ENCODE measurements at places on chromosomes 5 and 9. TPM values are rescaled to one million over a fixed set of nuclear protein-coding genes. Genes with fewer than 3 reads are reported as not detected.

Gene OLFML2A
- polyA plus RNA-seq = 152 TPM

Gene CDKN2B
- 5.6 TPM for polyA plus RNA-seq

DNA sequence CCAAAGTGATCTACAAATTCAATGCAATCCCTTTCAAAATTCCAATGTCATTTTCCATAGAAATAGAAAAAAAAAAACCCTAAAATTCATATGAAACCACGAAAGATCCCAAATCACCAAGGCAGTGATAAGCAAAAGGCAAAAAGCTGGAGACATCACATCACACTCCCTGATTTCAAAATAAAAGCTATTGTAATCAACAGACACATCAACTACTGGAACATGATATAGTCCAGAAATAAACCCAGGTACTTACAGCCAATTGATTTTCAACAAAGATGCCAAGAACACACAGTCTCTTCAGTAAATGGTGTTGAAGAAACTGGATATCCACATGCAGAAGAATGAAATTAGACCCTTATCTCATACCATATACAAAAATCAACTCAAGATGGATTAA lies 224.0 kb downstream of the WDR70 start:
- DNase-seq = no peak

DNA sequence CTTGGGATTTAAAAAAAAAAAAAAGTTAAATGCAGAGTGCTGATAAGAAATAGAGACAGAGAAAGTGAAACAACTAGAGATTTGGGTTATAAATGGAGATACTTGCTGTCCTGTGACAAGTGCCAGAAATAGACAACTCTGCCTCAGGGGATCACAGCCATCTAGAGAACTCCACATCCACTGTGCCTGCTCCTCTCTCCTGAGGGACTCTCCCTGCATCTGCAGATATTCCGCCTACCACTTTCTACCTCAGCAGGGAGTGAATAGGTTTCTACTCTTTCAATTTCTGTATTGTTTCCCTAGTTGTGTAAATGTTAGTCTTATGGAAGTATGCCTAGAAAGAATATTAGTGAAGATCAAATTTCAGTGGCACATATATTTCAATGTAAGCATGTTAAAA lies 307.2 kb downstream of the HTR1A start:
- DNase-seq = no peak

Gene DOK3
- 5.0 TPM for polyA plus RNA-seq

DNA sequence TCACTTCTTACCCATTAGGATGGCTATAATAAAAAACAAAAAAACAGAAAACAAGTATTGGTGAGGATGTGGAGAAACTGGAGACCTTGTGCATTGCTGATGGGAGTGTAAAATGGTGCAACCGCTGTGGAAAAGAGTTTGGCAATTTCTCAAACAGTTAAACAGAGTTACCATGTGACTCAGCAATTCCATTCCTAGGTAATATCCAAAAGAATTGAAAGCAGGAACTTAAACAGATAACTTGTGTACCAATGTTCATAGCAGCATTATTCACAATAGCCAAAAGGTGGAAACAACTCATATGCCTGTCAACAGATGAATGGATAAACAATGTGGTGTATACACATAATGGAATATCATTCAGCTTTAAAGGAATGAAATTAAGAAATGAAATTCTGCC lies 28.9 kb downstream of the DCP2 start:
- no peak for DNase-seq

DNA sequence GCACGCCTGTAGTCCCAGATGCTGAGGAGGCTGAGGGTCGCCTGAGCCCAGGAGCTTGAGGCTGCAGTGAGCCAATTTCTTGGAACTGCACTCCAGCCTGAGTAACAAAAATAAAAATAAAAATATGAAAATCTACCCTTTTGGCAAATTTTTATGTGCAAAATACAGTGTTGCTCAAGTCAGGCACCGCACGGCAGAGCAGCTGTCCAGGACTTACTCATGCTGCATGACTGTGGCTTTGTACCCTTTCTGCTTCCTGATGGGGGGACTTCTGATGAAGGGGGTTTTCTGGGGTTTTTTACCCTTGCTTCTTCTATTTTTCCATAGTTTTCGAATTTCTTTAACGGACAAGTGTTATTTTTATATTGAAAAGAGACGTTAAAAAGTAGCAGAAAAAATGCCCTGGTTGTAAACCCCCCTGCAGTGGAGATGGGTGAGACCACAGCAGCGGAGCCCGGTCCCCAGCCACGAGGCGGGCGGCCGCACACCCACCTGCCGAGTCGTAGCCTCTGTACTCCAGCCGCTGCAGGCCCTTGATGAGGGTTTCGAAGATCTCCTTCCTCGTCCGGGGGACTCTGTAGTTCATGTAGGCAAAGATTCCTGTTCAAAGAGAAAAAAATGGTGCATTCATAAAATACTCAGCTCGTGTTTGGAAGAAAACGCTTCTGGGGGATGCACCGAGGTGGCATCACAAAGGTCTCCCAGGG lies 15.0 kb downstream of the GFPT2 start:
- no peak for DNase-seq

GRCh38 chr5:53164478-53165165 lies 55.1 kb upstream of the MOCS2 start:
- DNase-seq = no peak

- no peak for DNase-seq
These were observed 141.6 kb upstream of the ZNF608 start for GRCh38 chr5:124888050-124888506.

DNA sequence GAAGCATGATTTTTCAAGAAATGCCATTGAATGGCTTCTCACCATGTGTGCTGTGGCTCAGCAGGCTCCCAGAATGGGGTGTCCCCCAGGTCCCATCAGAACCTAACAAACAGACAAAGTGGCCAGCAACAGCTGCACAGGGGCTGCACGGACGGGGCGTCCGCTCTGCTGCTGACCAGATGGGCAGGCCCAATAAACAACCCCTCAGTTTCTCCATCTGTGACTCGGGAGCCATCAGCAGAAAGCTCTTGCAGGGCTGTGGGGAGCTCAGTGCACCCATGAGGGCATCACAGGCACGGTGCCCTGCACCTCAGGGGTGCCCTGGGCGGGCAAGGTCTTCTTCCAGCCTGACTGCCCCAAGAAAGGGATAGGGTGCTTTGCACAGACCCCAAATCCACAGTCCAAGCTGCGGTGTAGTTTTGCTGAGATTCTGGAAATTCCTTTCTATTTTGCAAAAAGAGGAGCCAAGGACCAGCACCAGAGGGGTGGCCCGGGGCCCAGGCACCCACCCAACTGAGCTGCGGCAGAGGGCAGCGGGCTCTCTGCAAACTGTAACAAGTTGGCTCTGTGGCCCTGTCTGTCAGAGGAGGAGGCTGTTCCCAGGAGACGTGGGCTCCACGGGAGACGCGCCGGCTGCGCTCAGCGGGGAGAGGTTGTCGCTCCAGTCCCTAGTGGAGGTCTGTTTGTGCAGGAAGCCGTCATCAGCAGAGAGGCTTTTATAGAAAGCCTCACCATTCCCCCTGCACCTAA lies 138.7 kb upstream of the PPP1R26 start:
- DNase-seq = no peak

DNA sequence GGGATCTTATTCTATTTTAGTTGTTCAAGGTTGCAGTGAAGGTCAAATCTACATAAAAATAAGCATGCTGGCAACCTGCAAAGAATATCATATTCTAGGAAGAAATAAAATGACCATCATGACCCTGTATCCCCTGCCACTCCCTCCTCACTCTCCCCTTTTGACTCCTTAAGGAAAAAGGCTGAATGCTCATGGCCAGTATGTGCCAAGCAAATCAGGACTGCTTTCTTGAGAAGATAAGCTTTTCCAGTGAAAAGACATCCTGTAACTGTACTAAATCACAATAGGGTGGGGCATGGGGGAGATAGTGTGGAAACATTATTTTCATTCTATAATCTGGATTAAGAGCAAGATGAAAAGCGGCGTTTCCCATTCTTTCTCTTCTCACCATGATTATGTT lies 100.6 kb upstream of the LIFR start:
- no peak for DNase-seq

DNA sequence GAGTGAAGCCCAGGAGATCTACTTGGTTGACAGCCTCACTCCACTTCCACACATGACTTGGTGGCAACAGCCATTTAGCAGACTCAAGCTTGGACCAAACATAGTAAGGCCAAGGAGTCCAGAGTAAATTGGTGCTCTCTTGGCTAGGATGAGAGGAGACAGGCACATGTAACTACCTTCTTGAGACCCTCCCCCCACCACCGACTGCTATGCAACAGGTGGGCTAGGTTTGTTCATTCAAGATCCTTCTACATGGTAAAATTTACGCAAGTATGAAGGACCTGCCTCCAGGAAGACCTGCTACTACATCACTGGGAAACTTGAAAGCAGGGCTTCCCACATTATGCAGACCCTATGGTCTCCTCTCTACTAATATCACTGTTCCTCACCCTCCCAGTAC lies 442.4 kb downstream of the SPOCK1 start:
- DNase-seq = no peak

Gene SPAG8
- 1.4 TPM for polyA plus RNA-seq

- no peak for DNase-seq
These were observed 115.9 kb downstream of the PIK3R1 start for GRCh38 chr5:68331192-68332079.
